Left ventricle myocardium inferior (tissue), 1 donor: ENCODE measurements at places on chromosomes 6 and 20. TPM values are rescaled to one million over a fixed set of nuclear protein-coding genes. Genes with fewer than 3 reads are reported as not detected.

DNA sequence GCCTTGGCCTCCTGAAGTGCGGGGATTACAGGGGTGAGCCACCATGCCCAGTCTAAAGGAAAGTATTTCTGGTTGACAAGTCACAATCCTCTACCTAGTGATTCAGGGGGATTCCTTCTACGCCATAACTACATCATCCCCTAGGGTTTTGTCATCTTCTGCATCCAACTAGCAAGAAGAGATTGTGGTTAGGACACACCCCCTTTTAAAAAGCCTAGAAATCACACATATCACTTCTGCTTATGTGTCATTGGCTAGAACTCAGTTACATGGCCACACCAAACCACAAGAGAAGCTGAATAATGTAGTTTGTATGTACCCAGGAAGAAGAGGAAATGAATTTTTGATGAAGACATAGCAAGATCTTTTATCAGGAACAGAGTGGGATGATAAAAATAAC is 14.7 kb upstream of the CHD6 start:
- DNase-seq, result no peak

DNA sequence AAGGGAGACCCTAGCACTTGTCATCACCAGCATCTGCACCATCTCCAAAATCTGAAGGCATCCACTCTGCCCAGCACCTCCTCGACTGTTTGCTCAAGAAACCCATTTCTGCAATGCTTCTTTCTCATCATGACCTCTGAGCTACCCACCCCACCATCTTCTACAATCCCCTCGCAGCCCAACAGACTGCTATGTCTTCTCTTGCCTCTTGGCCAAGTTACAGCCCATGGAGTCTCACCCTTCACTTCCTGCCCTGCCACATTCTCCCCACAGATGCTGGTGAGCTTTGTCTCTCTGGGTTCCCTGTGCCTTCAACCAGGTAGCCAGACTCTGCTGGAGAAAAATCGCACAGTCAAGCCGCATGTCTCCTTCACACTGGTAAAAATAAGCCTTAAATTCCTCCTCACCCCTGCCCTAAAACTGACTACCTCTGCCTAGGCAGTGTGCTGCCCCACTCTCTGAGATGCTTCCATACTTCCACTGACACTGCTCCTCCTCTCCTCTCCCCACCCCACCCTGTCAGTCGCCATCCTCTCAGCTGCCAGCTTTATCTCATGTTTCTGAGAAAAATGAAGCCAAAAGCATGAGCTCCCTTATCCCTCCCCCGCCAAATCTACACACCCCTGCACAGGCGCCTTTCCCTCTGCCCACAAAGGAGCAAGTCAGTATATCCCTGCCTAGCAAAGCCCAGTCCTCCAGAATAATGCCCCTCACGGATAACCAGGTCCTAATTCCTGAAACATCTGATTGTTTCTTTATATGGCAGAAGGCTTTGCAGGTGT is 2.3 kb upstream of the TXNDC5 start:
- no peak for DNase-seq

- DNase-seq, result no peak
These were observed 18.1 kb downstream of the PPP1R3G start for GRCh38 chr6:5103250-5103649.

DNA sequence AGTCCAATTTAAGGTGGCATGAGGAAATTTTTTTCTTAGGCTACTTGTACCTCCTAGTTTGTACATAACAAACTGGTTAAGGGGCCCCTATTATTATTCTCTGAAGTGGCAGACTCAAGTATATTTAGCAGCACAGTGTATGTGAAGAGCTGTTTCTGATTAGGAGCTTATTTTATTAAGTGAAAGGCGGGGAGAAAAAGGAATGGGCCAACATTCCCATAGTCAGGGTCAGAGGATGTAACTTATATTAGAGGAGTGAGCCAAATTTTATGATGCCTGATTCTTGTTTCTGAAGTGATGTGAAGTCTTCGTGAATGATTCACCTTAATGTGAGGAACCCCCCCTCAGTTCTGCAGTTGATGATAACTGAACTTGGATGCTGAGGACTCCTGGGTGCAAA is 2.8 kb downstream of the HECA start:
- no peak for DNase-seq

DNA sequence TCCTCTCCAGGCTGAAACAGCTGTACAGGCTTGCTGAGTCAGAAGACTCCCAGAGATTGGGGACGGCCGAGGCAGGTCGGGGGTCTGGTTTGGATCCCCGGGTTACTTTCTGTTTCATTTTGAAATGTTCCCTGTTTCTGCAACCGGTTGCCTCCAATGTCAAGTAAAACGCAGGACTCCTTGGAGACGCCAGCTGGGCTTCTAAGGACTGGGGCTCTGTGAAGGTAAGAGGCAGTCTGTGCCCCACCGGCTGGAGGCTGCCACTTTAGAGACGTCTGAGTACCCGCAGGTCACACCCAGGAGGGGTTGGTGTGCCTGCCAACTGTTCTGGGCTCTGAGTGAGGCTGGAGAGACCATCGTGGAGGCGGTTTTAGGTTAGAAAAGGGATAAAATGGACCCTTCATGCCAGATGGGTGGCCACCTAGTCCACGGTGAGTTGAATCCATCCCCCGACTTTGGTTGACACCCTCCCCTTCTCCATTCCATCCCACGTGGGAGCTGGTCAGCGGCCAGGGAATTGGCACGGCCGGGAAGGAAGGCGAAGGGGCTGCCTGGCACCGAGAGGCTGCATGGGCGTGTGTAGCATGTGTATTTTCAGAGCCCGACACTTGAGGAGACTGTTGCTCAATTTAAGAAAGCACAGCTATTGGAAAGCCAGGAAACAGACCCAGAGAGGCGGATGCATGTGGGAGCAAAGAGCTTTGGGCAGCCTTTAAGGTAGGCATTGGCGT is 240.9 kb downstream of the PHACTR1 start:
- DNase-seq, result peak; percentile 74

GRCh38 chr20:32033316-32033715 is 18.7 kb upstream of the HCK start:
- DNase-seq, result no peak

DNA sequence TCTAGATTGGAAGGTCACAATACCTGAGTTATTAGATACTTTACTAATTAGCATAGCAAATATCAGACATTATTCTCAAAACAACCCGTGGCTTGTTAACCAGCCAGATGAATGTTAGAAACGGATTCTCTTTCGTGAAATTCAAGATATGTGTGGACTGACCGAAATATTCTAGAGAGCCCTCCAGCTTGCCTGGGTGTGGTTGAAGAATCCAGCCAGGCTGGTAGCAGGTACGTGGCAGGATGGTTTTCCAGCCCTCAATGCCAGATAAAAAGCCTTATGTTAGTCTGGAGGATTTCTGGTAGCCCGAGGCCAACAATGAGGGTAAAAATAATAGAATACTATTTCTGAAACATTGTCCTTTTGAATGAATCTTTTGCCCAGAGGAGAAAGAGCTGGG is 19.3 kb downstream of the ECT2L start:
- no peak for DNase-seq

DNA sequence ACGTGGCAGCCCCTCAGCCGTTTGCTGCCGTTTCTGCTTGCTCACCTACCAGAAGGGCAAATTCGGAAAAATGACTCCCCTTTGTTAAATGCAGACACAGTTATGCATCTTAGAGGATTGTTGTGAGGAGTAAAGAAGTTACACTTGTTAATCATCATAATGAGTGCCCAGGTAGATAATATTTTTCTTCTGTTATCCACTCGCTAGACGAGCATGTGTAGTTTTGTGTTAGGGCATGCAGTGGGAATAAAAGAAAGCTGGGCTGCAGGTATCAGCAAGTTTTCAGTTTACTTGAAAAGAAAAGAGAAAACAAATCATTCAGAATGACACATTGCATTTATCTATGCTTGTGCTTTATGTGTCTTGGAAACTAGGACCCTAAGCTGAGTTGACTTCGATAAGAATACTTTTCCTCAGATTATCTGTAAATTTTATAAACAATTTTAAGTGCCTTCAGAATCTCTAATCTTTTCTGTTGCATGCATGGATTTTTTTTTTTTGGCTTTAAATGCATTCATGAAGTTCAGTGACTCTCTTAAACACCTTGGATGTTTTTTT is 365.3 kb downstream of the QKI start:
- no peak for DNase-seq

- DNase-seq, result no peak
These were observed 18.3 kb downstream of the KIF6 start for GRCh38 chr6:39706819-39707335.

GRCh38 chr20:23564927-23565326 is 3.4 kb downstream of the CST9L start:
- DNase-seq, result no peak

DNA sequence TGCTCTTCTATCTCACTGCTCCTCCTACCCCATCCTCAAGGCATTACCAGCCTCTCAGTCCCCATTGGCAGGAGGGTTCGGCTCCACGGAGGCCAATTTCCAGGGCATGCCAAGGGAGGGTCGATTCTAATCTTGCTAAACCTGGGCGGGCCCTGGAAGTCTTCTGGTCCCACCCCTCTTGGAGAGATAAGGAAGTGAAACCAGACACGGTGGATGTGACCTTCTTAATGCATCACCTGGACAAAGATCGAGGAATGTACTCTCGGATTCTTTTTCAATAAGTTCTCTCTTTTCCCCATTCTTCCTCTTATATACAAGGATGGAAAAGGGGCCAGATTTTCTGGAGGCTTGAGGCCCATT is 112.2 kb upstream of the ARMC2 start:
- no peak for DNase-seq

- no peak for DNase-seq
These were observed 4.7 kb downstream of the CCN2 start for GRCh38 chr6:131946404-131946991.

GRCh38 chr6:72861935-72862432 is 240.1 kb downstream of the KCNQ5 start:
- no peak for DNase-seq

- no peak for DNase-seq
These were observed 6.2 kb downstream of the PKHD1 start for GRCh38 chr6:52081237-52081636.

DNA sequence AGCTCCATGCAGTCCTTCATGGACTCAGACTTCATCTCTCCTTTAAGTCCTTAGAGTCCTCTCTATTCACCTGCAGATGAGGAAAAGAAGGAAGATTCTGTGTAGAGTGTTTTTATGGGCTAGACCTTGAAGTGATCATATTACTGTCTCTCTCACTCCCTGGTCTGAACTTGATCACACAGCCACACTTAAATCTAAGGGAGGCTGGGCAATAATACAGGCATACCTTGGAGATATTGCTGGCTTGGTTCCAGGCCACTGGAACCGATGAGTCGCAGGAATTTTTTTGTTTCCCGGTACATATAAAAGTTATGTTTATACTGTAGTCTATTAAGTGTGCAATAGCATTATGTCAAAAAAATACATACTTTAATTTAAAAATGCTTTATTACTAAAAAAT is 59.2 kb upstream of the FOXO3 start:
- DNase-seq, result no peak

GRCh38 chr20:57160985-57161384 is 105.5 kb downstream of the BMP7 start:
- no peak for DNase-seq

DNA sequence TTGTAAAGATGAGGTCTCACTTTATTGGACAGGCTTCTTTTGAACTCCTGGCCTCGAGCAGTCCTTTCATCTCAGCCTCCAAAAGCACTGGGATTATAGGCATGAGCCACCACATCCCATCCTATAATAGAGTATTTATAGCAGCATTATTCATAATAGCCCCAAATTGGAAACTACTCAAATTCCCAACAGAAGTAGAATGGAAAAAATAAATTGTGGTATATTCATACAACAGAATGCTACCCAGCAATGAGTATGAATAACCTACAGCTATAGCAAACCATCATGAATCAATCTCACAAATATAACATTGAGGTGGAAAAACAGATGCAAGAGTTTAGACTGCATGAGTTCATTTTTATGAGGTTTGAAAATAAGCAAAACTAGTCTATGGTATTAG is 84.8 kb upstream of the BTBD3 start:
- DNase-seq, result no peak

DNA sequence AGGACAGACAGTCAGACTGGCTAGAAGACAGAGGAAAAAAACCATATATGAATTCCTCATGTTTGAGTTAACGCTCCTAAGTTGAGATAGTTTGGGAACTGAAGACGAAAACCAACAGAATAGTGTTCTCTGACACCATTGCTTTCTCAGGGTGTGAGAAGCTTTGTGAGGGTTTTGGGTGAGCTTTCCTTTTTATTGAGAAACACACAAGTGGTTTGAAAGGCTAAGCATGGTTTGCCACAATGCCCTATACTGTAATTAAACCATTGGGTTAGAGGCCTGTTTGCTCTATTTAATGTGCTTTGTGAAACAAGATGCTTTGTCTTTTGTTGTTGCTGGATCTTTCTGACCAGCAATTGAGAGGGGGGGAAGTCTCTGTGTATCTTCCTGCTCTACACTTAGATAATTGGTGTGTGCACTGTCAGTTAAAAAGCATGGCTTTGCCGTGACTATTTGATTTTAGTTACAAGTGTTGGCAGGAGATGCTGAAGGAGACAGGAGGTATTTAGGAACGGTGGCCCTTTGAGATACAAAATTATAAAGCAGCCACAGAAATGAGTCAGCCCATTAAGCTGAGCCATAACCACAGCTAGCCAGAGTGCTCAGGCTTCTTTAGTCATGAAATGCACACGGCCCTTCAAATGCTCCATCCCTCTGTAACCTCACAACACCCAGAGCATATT is 273.0 kb upstream of the PREP start:
- no peak for DNase-seq

DNA sequence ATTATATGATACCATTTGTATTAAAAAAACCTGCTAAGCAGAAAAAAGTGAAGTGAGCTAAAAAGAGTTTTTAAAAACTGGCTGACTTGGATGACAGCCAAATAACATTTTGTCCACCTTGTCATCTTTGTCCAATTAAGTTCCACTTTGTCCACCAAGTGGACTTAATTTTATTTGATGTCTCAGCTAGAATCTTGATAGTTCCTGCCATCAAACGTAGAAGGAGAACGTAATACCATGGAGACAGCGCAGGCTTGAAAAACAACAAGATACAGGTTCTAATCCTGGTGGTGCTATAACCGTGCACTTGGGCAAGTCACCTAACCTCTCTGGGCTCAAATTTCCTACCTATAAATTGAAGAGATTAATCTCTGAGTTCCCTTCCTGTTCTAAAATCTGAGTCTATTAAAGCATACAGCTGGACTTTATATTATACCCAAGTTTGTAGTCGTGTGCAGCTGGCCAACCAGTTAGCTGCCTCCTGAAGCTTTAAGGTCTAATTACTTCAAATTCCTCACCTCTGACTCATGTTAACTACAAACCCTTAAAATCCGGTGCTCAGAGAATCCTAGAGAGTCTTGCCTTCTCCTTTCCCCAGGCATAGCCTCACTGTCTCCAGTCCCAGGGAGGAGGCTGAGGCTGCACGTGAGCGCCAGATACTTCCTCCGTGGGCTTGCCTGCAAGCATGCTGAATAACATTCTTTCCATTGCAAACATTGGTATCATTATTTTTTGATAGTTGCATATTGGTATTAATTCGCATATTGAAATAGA is 16.8 kb downstream of the TMEM244 start:
- no peak for DNase-seq

CENPW gene
- 1.2 TPM for total RNA-seq

RIPOR3 gene
- total RNA-seq, result 6.5 TPM

FAM83D gene
- 0.77 TPM for total RNA-seq

LBP gene
- total RNA-seq, result 0.19 TPM

C6orf163 gene
- 1.6 TPM for total RNA-seq

SPATS1 gene
- total RNA-seq, result not detected

TRAM2 gene
- total RNA-seq, result 11.0 TPM

C20orf141 gene
- not detected for total RNA-seq

DLL1 gene
- total RNA-seq, result 11.7 TPM

RBM24 gene
- total RNA-seq, result 189 TPM

CLPSL1 gene
- not detected for total RNA-seq
